ENCODE measurements at places on chromosomes 1 and 21. TPM values are rescaled to one million over a fixed set of nuclear protein-coding genes. Genes with fewer than 3 reads are reported as not detected.

Gene SHE
- not detected for total RNA-seq

Gene PEAR1
- total RNA-seq = not detected

Gene F13B
- 1.3 TPM for total RNA-seq

Gene LHX4
- total RNA-seq = not detected

Gene MAST2
- total RNA-seq = 21.9 TPM

Gene PCP4L1
- total RNA-seq = not detected

Gene LCE1C
- total RNA-seq = not detected

Gene OLFML3
- 2.2 TPM for total RNA-seq

Gene CNIH3
- 1.6 TPM for total RNA-seq

All from MG63 (cell line).